ENCODE measurements at places on chromosomes 5 and 9. TPM values are rescaled to one million over a fixed set of nuclear protein-coding genes. Genes with fewer than 3 reads are reported as not detected.

The ENTPD8 gene
- total RNA-seq: not detected

- DNase-seq: no peak
Measured at GRCh38 chr5:151240924-151241635, 11.9 kb upstream of the GM2A start.

The GABRA6 gene
- total RNA-seq: not detected

- no peak for DNase-seq
Measured at GRCh38 chr5:16842896-16843295, 93.2 kb downstream of the MYO10 start.

The PKD2L2 gene
- not detected for total RNA-seq

- peak; percentile 63 for DNase-seq
Measured at GRCh38 chr5:74212336-74212735, 428.2 kb downstream of the ENC1 start.

The S100Z gene
- not detected for total RNA-seq
